ENCODE measurements at places on chromosomes 7 and 10.

- no peak for DNase-seq
Measured at GRCh38 chr10:109960682-109961081, 37.4 kb upstream of the XPNPEP1 start.

- no peak for DNase-seq
Measured at GRCh38 chr10:50392966-50393718, 141.8 kb upstream of the ASAH2 start.

- DNase-seq, result no peak
Measured at GRCh38 chr10:121822180-121822579, 105.7 kb downstream of the ATE1 start.

GRCh38 chr7:23469961-23470250 lies 385 bp downstream of the IGF2BP3 start:
- DNase-seq, result no peak

- DNase-seq, result no peak
Measured at GRCh38 chr10:92846-93245, 42.4 kb upstream of the ZMYND11 start.

GRCh38 chr10:5975641-5976473 lies 1.5 kb downstream of the IL15RA start:
- peak; percentile 19 for DNase-seq

GRCh38 chr10:50556237-50557120 lies 67.3 kb downstream of the SGMS1 start:
- DNase-seq, result no peak

- no peak for DNase-seq
Measured at GRCh38 chr10:62054408-62054807, 152.9 kb downstream of the ARID5B start.

DNA sequence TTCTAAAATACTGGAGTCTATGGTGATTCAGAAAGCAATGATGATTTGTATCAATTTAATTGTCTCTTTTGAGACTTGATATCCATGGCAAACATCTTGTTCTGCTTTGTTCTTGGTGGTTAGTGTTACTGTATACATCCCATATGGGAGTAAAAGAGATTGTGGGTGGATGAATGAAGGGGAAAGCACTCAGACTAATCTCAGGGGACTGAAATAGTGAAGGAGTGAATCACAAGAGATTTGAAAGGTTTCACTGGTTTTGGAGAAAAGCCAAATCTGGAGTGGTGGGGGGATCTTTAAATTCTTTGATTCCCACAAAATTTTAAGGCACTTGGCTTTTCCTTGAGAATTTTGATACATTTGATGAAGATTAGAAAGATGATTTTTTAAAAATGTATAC lies 369.4 kb downstream of the INHBA start:
- DNase-seq, result no peak

DNA sequence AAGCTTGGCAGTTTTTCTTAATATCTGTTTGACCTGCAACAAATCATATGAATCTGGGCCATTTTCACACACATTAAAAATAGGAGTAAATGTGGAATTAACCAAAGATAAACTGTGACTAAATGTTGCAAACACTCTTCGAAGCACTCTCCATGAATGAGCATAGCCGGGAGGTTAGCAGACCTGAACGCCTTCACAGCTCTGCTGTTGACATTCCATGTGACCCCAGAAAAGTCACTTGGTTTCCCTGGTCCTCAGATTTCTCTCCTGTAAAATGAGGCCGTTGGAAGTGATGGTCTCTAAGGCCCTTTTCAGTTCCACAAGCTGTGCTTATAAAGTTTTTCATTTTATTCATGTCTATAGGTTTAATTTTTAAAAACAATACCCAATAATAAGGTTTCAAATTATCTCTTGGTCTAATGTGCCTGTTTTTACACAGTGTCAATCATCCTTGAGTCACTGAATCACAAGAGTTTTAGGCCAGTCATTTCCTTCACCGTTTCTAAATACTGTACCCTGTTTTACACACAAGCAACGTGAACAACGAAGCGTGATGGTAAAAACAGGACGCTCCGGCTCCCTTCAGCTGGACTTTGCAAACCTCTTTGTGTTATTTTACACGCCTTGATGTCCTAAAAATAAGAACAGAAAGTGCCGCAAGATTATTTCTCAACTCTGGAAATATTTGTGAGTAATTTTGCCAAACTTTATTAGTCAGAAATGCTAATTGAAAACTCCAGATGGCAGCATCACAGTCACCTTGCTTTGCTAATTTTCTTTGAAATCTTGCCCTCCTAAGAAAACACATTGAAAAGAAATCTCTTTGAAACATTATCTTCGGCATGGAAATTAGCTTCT lies 38.6 kb upstream of the MET start:
- DNase-seq, result no peak

GRCh38 chr10:97718659-97719142 lies 5.2 kb downstream of the MARVELD1 start:
- DNase-seq, result no peak

DNA sequence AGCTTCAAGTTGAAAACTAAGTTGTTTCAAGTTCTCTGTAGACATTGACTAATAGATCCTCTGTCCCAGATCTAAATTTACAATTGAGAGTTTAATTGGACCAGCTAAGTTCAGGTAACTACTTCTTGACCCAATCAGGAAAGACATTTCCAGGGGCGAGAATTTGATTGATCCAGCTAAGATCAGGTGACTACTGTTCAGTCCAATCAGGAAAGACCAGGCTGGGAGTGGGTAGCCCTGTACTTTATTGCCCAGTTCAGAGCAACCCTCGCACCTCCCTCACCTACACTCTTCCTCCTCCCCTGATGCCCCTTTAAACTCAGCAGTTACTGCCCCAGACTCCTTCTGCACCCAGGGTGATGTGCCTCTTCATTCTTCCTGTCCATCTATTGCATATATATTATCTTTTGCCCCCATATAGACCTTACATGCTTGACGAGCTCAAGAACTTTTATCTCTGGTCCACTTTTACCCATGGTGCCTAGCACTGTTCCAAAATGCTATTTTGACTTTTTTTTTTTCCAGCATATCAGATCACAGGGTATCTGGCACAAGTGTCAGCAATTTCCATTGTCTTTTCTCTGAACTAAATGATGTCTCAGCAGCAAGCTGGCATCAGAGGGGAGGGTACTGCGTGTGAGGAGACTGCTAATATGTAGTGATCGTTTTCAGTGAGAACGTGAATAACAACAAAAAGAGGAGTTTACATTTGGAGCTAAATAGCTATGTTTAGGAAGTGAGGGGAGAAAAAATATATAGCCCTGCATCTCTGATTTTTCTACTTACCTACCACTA lies 169.4 kb downstream of the KIAA1217 start:
- DNase-seq, result no peak

DNA sequence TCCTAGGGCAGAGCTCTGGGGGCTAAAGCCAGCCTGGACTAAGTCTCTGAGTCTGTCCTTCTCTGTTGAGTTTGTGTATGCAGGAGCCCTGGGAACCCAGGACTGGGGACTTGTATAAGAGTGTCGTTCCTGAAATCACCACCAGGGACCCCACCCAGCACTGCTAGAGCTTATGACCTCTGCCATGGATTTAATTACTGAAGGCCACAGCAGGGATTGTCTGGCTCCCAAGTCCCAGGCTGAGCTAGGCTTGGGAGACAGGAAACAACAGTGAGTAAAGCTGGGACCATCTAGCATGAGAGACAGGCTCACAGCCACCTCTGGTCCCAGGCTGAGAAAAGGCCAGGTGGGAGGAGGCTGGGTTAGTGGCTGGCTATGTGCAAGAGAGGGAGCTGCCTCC lies 1.4 kb upstream of the TSPAN15 start:
- peak; percentile 38 for DNase-seq

DNA sequence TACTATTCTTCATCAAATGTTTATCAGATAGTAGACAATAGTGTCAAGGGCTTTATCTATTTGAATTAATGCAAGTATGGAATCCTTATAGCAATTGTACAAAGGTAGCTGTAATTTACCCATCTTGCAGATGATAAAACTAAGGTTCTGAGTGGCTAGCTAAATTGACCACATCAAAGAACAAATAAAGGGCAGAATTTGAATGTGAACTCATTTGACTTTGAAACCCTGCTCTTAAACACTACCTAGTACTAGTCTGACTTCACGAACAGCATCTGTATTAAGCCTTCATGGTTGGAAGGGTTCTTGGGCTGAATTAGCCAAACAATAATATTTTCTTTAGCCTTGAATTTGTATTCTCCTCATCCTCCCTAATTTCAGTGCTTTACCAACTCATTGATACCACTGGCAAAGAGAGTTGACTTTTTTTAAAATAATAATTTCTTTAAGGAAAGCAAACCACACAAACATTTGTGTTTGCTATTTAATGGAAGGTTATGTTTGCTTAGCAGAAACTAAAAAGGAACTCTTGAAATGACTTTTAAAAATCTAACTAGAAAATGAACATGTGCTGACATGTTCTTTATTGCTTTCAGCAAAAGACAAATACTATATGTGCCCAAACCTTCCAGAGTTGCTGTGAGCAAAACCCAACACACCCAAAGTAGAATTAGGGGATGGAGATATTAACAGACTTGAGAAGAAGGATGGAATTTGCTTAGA lies 322.6 kb downstream of the RNLS start:
- DNase-seq, result no peak

DNA sequence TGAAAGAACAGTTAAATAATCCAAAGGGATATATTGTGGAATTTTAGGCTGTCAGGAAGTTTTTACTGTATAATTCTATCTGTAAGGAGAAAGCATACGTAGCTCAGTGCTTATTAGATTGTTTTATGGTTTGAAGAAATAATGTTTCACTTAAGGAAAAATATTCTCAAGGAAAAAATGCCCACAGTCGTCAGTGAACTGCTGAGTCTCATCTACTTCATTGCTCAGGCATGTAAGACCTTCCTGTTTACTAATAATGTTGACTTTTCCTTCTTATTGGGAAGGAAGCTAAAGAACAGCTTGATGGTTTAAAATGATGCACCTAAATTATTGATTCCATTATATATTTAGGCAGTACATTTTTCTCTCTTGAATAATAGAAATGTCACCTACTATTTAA lies 304.2 kb downstream of the SDK1 start:
- no peak for DNase-seq

DNA sequence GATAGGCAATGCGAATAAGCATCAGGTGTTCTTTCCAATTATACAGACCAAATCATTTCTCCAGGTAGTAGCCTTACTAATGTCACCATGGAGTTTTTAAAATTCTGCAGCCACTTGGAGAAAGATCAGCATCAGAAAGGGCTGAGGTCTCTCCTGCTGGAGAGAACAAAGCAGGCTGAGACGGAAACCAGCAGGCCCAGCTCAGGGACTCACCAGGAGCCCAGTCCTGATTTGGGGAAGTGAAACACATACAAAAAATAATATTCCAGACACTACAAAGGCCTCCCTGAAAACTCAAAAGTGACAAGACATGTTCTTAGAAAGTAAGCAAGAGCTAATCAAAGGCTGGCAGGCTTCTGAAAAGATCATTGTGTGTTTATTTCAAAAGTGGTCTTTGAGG lies 207.1 kb upstream of the GHITM start:
- no peak for DNase-seq

DNA sequence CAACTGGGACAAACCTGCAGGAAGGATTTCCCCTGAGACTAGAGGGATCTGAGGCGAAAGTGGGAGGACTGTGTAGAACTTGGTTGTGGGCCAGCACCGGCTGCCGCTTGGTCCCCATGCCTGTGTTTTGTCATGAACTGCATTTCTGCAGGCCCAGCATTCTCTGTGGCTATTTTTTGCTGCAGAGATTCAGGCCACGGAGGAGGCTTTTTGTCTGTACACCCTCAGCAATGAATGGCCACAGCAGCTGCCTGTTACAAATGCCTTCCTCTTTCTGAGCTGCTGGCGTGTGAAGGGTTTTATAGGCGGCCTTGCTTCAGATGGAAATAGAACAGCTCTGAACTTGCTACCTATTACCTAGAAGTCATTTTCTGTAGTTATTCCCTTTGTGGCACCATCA lies 164.4 kb downstream of the SH2D4B start:
- DNase-seq, result no peak

DNA sequence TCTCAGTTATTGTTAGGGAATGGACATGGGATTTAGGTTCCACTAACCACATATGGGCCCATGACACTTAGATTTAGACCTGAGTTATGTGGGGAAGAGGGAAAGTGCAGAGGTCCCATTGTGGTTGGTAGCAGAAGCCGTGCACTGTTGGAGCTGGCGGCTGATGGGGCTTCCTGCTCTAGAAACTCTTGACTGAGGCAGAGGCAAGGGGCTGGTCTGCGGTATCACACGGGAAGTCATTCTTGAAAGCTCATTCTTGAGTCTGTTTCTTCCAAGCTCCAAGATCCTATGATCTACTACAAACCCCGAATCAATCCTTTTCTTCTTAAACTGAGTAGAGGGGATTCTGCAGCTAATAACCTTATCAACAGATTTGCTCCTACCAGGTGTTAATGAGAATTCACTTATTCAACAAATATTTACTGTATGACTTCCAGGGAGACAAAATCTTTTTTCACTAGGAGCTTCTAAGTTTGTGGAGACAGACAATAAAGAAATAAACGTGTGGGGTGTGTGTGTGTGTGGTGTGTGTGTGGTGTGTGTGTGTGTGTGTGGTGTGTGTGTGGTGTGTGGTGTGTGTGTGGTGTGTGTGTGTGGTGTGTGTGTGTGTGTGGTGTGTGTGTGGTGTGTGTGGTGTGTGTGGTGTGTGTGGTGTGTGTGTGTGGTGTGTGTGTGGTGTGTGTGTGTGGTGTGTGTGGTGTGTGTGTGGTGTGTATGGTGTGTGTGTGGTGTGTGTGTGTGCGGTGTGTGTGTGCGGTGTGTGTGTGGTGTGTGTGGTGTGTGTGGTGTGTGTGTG lies 57.1 kb downstream of the AOC1 start:
- DNase-seq, result peak; percentile 30

DNA sequence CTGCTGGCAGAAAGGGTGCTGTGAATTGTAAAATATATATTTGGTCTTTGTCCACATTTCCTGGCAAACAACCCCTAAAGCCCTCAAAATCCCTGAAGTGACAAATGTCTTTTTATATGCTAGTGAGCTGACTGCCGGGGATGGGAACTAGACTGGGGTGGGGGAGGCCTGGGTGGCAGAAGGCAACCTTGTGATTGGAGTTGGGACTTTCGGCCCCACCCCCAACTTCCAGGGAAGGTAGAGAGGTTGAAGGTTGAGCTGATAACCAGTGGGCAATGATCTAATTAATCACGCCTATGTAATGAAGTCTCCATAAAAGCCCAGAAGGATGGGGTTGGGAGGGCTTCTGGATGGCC lies 2.7 kb downstream of the EPHA1 start:
- DNase-seq, result no peak

DNA sequence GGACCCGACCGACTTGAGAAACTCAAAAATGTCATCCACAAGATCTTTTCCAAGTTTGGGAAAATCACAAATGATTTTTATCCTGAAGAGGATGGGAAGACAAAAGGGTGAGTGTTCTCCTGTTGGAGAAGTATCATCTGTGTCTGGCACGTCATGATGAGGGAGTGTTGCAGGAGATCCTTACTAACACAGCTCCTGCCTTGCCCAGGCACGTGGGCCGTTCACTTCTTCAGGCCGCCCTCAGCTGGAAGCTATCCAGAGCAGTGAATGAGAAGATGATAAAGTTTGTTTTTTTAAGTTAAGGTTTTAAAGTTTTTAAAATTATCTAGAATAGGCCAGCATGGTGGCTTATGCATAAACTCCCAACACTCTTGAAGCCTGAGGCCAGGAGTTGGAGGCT lies 6.2 kb downstream of the EIF3B start:
- DNase-seq, result no peak

GRCh38 chr7:52685333-52685732 lies 350.1 kb upstream of the POM121L12 start:
- no peak for DNase-seq
